ENCODE measurements at places on chromosomes 5 and 9. TPM values are rescaled to one million over a fixed set of nuclear protein-coding genes. Genes with fewer than 3 reads are reported as not detected.
A peak's percentile ranks its signal among the peaks of the same experiment; 100 is the strongest.

The HTR4 gene
- total RNA-seq: not detected

The CER1 gene
- total RNA-seq: not detected

DNA sequence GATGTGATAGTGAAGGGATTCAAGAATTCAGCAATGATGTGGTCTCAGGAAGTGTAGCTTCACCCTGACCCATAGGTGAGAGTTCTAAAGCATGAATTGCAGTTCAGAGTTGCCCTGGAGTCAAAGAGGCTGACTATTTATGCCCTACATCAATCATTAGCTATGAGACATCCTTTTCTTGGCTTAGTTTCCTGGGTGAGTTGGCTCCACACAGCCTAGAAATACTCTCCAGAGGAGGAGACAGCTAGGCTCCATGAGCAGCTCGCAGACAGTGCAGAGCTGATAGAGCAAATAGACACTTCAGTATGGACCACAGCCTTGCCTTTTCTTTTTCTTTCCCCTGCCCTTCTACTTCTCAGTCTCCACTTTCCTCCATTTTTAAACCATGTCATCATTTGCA lies 1651.8 kb downstream of the MAT2B start:
- peaks cover 3% of the 10 kb centered on the region for H3K4me1 ChIP-seq
- no peak overlapping the region for H3K27ac ChIP-seq
- DNase-seq: no peak
- no peak overlapping the region for H3K4me3 ChIP-seq
- H3K27me3 ChIP-seq: no peaks in the 10 kb centered on the region

GRCh38 chr9:135343837-135344522 lies 135.6 kb upstream of the PPP1R26 start:
- peaks cover 8% of the 10 kb centered on the region for H3K27me3 ChIP-seq
- no peak overlapping the region for H3K27ac ChIP-seq
- no peaks in the 10 kb centered on the region for H3K36me3 ChIP-seq
- peak; percentile 34 for DNase-seq

- H3K27ac ChIP-seq: no peak overlapping the region
- H3K4me3 ChIP-seq: no peak overlapping the region
- no peaks in the 10 kb centered on the region for H3K36me3 ChIP-seq
- H3K4me1 ChIP-seq: no peaks in the 10 kb centered on the region
- no peaks in the 10 kb centered on the region for H3K27me3 ChIP-seq
- no peak for DNase-seq
Observed at GRCh38 chr5:90934091-90934719, 375.6 kb downstream of the ADGRV1 start.

- no peak for DNase-seq
- H3K4me1 ChIP-seq: peaks cover 16% of the 10 kb centered on the region
- H3K27ac ChIP-seq: peak overlapping the region; percentile 87
- no peaks in the 10 kb centered on the region for H3K36me3 ChIP-seq
- H3K27me3 ChIP-seq: no peaks in the 10 kb centered on the region
Observed at GRCh38 chr5:35320029-35320428, 89.7 kb upstream of the PRLR start.

- no peaks in the 10 kb centered on the region for H3K36me3 ChIP-seq
- H3K27me3 ChIP-seq: peaks cover 75% of the 10 kb centered on the region
- H3K4me3 ChIP-seq: peak overlapping the region; percentile 50
- DNase-seq: no peak
- no peak overlapping the region for H3K27ac ChIP-seq
Observed at GRCh38 chr9:34588671-34589635, 571 bp downstream of the CNTFR start.

Measured in activated B cell treated with CpG ODN at 0.5 μM for 24 hours (primary cell).